ENCODE measurements at places on chromosomes 16 and 17. TPM values are rescaled to one million over a fixed set of nuclear protein-coding genes. Genes with fewer than 3 reads are reported as not detected.

GRCh38 chr16:85481206-85481605, 131.9 kb upstream of the GSE1 start:
- H3K4me3 ChIP-seq, result no peak overlapping the region
- no peaks in the 10 kb centered on the region for H3K27me3 ChIP-seq
- H3K4me1 ChIP-seq, result no peaks in the 10 kb centered on the region
- H3K36me3 ChIP-seq, result no peaks in the 10 kb centered on the region

DNA sequence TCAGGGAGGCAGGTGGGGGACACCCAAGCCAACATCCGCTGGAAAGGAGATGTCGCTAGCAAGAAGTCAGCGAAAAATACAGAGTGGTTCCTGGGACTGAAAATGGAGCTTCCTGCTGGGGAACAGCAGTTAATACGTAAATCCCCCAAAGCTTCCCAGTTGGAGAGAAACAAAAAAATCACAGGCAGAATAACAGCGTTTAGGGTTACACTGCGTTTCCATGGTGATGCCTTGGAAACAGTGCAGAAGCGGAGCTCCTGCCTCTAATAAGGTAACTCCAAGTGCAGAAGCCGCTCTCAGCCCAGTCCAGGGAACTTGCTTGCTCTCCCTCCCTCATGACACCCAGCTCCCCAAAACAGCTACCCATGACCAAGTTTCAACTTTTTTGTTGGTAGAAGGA, 73.4 kb downstream of the PLD6 start:
- H3K4me1 ChIP-seq, result no peaks in the 10 kb centered on the region
- no peaks in the 10 kb centered on the region for H3K27me3 ChIP-seq
- no peak for DNase-seq
- H3K36me3 ChIP-seq, result peaks cover 33% of the 10 kb centered on the region
- H3K4me3 ChIP-seq, result no peak overlapping the region
- no peak overlapping the region for H3K27ac ChIP-seq

- H3K4me3 ChIP-seq, result no peak overlapping the region
- no peaks in the 10 kb centered on the region for H3K27me3 ChIP-seq
- H3K4me1 ChIP-seq, result peaks cover 3% of the 10 kb centered on the region
- no peak overlapping the region for H3K27ac ChIP-seq
Observed at GRCh38 chr16:19463468-19464315, 46.0 kb downstream of the TMC5 start.

DNA sequence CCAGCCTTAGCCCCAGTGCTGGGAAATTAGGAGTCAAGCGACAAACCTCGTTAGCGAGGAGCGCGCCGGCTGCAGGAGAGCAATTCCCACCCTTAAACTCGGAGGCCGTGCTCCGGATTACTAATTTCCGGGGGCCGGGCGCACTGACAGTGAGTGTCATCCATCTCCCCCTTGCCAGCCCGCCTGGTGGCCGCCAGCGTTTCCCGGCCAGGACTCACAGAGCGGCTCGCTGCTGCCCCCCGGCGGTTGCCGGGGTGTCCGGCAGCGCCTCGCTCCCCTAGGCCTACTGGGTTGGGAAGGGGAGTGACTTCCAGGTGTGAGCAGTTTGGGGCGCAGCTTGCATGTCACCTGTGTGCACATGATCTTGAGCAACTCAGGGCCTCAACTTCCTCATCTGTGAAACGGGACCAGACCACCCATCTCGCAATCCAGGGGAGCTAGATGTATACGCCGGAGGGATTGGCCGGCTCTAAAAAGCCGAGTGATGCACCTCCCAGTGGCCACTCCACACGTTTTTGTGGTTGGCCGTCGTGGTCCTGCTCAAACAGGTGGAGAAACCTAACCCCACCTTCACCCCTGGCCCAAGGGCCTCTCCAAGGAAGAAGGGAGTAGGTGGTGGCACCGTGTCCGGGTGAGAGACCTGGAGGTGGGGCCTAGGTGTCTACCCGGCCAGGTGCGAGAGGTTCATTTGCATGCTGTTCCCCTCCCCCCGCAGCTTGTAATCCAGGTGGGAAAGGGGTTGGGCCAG, 2.5 kb upstream of the GSE1 start:
- peak; percentile 98 for DNase-seq
- no peaks in the 10 kb centered on the region for H3K27me3 ChIP-seq
- H3K36me3 ChIP-seq, result no peaks in the 10 kb centered on the region
- peaks cover 21% of the 10 kb centered on the region for H3K4me1 ChIP-seq

DNA sequence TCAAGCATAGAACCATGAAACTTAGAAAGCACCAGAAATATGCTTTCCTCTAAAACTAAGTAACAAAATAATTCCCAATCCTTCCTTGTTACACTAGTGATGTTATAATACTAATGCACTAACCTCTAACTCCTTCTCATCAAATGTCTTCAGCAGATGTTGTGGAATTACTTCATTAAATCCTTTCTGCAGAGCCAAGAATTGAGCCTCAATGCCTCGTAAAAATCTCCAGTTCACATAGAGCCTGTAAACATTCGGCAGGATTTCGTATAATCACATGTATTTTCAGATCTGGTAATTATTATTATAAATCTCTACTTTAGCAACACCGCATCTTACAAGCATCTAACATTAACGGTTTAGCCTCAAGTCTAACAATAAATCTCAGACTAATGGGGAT, 44.7 kb downstream of the CEP95 start:
- peaks cover 47% of the 10 kb centered on the region for H3K36me3 ChIP-seq
- H3K27me3 ChIP-seq, result no peaks in the 10 kb centered on the region
- no peak overlapping the region for H3K27ac ChIP-seq
- H3K4me1 ChIP-seq, result no peaks in the 10 kb centered on the region
- H3K4me3 ChIP-seq, result no peak overlapping the region

DNA sequence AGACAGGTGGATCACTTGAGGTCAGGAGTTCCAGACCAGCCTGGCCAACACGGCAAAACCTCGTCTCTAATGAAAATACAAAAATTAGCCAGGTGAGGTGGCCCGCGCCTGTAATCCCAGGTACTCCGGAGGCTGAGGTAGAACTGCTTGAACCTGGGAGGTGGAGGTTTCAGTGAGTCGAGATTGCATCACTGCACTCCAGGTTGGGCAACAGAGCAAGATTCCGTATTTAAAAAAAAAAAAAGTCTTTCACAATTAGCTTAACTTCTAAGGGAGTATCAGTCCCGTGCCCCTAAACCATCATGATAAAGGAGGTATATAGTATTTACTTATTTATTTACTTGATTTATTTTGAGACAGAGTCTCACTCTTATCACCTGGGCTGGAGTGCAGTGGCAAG, 3.4 kb upstream of the MEFV start:
- DNase-seq, result no peak
- H3K4me3 ChIP-seq, result no peak overlapping the region
- H3K4me1 ChIP-seq, result no peaks in the 10 kb centered on the region
- no peak overlapping the region for H3K27ac ChIP-seq
- no peaks in the 10 kb centered on the region for H3K36me3 ChIP-seq

DNA sequence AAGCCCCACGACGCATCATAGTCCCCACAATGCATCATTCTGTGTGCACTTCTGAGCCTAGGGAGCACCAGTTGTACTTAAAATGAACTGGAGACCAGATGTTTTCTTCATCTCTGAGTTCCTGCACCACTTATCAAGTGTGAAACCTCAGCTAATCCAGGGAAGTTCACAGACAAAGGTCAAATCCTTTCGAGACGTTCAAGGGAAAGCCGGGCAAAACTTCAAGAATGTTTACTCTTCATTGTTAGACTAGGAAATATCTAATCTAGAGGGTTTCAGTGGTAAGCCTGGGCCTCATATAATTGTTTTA, 4.6 kb upstream of the PMP22 start:
- no peaks in the 10 kb centered on the region for H3K4me1 ChIP-seq
- DNase-seq, result no peak

- DNase-seq, result no peak
- no peak overlapping the region for H3K27ac ChIP-seq
- H3K27me3 ChIP-seq, result no peaks in the 10 kb centered on the region
- peaks cover 17% of the 10 kb centered on the region for H3K36me3 ChIP-seq
Observed at GRCh38 chr16:1458977-1459341, 14.6 kb upstream of the CCDC154 start.

GRCh38 chr17:66782851-66783250, 52.1 kb upstream of the CACNG5 start:
- H3K4me3 ChIP-seq, result no peak overlapping the region
- peaks cover 5% of the 10 kb centered on the region for H3K4me1 ChIP-seq
- no peak overlapping the region for H3K27ac ChIP-seq
- no peaks in the 10 kb centered on the region for H3K27me3 ChIP-seq

DNA sequence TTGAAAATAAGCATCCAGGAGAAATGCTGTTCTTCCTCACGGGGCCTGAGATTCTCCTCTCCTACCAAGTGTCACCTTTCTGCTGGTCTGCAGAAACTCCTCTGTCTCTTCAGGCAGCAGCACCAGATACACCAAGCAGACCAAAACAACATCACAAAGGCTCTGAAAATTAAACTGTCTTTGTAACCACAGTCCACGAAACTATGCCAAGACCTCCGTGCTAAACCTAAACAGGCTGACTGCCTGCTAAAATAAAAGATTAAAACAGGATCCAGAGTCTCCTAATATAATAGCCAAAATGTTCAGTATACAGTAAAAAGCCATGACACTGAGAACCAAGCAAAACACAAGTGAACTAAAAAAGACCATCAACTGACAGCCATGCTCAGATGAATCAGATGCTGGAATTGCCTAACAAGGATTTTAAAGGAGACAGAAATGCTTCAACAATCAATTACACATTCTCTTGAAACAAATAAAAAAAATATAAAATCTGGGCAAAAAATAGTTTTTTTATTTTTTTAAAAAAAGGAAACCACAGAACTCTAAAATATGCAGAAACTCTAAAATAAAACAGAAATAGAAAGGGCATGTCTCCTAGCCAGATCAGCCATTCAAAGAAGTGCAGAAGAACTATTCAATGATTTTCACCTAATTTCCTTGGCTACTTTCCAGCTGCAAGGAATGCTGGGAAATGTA, 50.3 kb upstream of the TOX3 start:
- no peaks in the 10 kb centered on the region for H3K36me3 ChIP-seq
- peaks cover 5% of the 10 kb centered on the region for H3K4me1 ChIP-seq
- H3K4me3 ChIP-seq, result no peak overlapping the region
- H3K27me3 ChIP-seq, result peaks cover 9% of the 10 kb centered on the region
- no peak overlapping the region for H3K27ac ChIP-seq
- DNase-seq, result no peak

DNA sequence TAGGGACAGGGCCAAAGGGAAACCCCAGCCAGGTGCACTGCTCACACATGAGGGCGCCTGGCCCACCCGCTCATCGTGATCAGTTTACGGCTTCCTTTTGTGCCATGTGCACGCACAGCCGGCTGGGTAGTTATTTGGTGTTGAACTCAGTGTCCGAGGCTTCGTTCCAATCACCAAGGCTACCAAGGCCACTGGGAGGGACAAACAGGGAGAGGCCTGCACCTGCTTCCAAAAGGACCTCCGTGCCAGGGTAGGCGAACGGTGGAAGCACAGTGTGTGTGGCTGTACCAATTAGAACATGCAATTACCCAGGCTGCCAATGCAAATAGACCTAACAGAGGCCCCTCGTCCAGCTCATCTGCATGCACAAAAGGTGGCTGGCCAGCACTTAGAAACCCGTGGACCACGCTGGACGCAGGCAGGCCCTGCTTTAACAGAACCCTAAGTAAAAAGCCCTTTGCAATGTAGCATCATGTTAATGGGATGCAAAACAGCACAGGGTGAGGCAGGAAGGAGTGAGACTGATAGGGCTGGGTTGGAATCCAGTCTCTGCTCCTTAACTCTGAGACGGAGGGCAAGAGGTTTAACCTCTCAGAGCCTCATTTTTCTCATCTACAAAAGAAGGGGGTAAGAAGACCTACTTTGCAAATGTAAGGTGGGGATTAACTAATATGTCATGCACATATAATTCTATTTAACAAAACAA, 204.0 kb downstream of the XYLT1 start:
- H3K36me3 ChIP-seq, result no peaks in the 10 kb centered on the region
- no peaks in the 10 kb centered on the region for H3K27me3 ChIP-seq
- no peak for DNase-seq
- H3K4me3 ChIP-seq, result no peak overlapping the region
- H3K4me1 ChIP-seq, result no peaks in the 10 kb centered on the region

GRCh38 chr17:80394629-80395216, 20.2 kb upstream of the ENDOV start:
- H3K27me3 ChIP-seq, result no peaks in the 10 kb centered on the region
- peak; percentile 90 for DNase-seq
- H3K4me1 ChIP-seq, result peaks cover 24% of the 10 kb centered on the region
- no peak overlapping the region for H3K4me3 ChIP-seq
- H3K27ac ChIP-seq, result no peak overlapping the region

DNA sequence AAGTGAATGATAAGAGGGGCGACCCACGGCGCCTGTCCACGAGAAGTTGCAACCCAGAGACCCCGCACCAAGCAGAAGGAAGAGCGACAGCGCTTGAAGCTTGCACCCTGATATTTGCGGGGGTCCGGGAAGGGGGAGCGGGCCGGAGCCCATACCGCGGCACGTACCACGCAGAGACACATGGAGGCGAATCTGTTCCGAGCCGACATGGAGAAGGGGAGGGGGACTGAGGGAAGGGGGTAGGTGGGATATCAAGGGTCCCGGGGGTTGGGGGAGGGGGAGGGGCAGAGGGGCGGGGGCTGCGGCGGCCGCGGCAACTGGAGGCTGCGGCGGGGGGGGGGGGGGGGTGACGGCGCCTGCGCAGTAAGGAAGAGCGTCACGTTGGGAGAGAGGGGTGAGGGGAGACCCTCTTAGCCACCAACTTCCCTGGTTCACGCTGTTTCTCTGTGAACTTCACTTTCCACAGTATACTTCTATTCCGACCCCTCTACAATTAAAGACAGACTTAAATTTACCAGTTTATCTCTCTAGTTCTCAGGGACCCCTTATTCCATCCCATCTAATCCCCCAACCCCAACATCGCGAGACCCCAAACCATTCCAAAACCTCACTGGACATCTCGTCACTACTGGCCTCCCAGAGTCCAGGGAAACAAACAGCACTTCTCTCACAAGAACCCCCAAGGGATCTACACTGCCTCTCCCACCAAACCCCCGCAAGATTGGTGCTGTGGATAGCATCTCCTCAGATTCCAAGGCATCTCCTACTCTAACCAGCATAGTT, 8.0 kb downstream of the DLG4 start:
- DNase-seq, result peak; percentile 73
- H3K4me1 ChIP-seq, result peaks cover 4% of the 10 kb centered on the region
- no peak overlapping the region for H3K27ac ChIP-seq
- H3K4me3 ChIP-seq, result peak overlapping the region; percentile 81

DNA sequence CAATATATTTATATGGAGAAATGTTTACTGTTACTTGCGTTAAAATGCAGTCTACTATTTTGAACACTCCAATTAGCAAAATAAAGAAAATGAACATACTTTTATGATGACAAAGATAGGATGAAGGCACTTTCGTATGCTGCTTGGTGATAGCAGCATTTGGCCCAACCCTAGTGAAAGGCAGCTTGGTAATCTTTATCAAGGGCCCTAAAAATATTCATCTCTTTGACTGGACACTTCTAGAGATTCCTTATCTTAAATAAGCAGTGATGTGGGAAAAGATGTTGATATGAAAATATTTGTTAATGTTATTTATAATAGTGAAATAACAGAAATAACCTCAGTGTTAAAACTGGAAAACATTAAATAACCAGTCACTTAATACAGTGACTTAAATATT, 79.4 kb downstream of the NF1 start:
- H3K27me3 ChIP-seq, result no peaks in the 10 kb centered on the region
- no peak for DNase-seq
- no peak overlapping the region for H3K27ac ChIP-seq
- H3K4me3 ChIP-seq, result no peak overlapping the region
- H3K4me1 ChIP-seq, result no peaks in the 10 kb centered on the region
- H3K36me3 ChIP-seq, result peaks cover 3% of the 10 kb centered on the region

ATPAF2 gene
- total RNA-seq, result 51.4 TPM

SLC52A1 gene
- total RNA-seq, result 0.25 TPM

TBC1D28 gene
- not detected for total RNA-seq
